ENCODE measurements at places on chromosomes 3 and 15. TPM values are rescaled to one million over a fixed set of nuclear protein-coding genes. Genes with fewer than 3 reads are reported as not detected.
A peak's percentile ranks its signal among the peaks of the same experiment; 100 is the strongest.

DNA sequence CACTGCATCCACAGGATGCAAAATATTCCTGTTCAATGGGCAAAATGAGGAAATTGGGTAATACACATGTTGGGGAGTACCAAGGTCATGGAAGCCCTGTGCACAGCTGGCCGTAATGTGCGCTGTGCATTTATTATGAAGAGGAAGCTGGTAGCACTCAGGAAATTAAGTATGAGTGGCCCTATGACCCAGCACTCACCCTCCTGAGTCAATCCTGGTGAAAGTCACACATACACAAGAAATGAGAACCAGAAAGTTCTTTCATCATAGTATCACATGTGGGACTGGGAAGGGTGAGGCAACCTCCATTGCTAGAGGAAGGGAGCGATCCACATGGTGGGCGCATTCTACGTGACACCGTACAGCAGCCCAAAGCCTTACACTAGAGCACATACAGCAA lies 11.4 kb upstream of the PRR20G start:
- no peak for DNase-seq

GRCh38 chr3:194718079-194718478 lies 32.4 kb downstream of the FAM43A start:
- no peak for DNase-seq

DNA sequence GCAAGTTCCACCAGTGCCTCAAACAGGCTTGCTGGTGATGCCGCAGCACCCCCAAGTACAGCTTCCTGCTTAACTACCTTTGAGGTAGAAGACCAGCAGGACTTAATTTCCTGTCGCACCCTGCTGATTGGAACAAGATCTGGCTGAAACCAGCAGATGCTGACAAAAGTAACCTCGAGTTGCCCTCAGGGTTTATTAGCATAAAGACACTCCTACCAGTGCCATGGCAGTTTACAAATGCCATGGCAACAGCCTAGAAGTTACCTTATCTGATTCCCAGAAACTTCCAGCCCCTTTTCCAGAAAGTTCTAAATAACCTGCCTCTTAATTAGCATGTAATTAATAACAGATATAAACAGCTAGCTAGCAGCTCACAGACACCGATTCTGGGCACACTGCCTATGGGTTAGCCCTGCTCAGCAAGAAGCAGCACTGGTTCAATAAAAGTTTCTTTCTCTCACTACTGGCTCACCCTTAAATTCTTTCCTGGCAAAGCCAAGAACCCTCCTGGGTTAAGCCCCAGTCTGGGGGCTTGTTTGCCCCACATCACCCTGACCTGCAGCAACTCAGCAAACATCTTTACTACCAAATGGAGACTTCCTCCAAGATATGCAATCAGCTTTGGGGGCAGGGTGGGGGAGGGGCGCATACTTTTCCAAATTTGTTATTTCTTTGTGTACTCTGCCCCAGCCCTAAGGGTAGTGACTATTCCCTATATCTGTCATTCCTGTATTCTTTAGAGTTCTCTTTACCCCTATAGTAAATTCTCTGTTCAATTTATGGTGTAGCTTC lies 54.2 kb downstream of the MAP4 start:
- peak; percentile 56 for DNase-seq

Gene GPR15
- total RNA-seq = 5.7 TPM

Gene ABCC5
- 27.1 TPM for total RNA-seq

Gene GOLGA6D
- not detected for total RNA-seq

Gene FHIT
- 120 TPM for total RNA-seq

All from CD4-positive, CD25-positive, alpha-beta regulatory T cell (primary cell).